RKO (cell line): ENCODE measurements at places on chromosomes 5 and 9.
A peak's percentile ranks its signal among the peaks of the same experiment; 100 is the strongest.

- no peak for DNase-seq
These were observed 2.5 kb downstream of the SREK1IP1 start for GRCh38 chr5:64765804-64766504.

- no peak for DNase-seq
These were observed 55.2 kb upstream of the ADRA1B start for GRCh38 chr5:159861086-159861485.

DNA sequence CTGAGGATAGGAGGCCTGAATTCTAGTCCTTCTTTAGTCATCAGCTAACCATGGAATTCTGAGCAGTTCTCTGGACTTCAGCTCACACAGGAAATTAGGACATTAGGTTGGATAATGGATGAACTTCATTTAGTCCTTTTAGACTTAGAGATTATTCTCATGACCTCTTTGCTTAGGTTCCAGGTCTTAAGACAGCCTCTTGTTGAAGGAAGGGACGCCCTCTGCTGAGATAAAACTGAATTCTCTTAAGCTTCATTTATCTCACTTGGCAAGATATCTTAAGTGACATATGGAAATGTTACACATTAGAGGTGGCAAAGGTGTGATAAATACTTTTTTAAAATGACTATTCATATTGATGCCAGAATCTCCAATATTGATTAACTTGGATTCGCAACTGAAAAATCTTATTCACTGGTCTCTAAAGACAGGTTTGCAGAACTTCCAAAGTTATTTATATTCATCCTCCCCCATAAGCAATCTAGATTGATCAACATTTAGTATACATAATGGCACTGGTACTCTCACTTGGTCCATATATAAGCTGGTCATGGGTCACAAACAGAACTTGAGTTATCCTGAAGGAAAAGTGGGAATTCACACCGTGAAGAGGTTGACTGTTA, 16.9 kb upstream of the ZNF366 start:
- DNase-seq: peak; percentile 62

DNA sequence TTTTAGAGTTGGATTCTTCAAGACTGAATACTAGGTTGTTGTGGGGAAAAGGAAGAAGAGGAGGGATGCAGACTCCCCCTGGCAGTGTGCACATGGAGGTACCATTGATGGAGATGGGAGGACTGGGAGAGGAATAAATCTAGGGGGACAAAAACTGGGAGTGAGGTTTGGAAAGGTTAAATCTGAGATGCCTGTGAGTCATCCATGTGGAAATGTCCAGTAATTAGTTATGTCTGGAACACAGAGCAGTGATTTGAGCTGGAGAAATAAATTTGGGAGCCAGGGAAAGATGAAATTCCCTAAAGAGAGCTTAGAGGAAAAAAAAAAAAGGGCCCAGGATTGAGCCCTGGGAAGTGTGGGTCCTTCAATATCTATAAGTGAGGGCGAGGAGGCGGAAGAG, 8.0 kb upstream of the CCIN start:
- no peak for DNase-seq

- no peak for DNase-seq
These were observed 252.1 kb downstream of the CRB2 start for GRCh38 chr9:123608104-123608503.

DNA sequence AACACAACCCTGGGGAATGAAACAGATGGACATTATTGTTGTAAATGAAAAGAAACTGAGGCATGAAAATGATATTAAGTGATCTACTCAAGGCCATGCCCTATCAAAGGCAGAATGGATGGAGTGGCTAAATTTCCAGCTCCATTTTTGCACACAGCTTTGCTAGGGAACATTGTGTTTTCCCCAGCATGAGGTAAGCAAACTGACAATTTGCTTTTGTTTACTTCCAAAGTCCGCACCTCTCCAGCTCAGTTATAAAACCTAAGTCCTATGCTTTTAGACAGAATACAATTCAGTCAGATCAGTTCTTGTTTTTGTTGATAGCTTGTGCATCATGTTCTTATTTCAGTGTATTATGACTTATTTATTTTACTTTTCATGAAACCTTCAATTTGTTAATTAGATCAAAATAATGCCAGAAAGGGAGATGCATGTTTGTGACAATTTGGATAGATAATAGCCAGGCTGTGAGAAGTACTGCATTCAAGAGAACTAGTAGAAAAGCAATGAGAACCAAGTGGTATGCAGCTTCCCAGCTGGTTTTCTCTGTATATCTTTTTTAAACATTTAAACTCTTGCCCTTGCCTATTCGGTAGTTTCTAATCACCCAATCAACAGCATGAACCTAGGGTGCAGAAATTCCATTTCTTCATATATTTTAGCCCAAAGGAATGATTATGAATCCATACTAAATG, 380.8 kb downstream of the SPATA31D1 start:
- DNase-seq: no peak
